ENCODE measurements at places on chromosomes 11 and 22.
A peak's percentile ranks its signal among the peaks of the same experiment; 100 is the strongest.

- DNase-seq = no peak
Observed at GRCh38 chr11:109862835-109863234, 230.4 kb upstream of the ZC3H12C start.

GRCh38 chr22:42791721-42792452 is 65.2 kb downstream of the ARFGAP3 start:
- DNase-seq = no peak

DNA sequence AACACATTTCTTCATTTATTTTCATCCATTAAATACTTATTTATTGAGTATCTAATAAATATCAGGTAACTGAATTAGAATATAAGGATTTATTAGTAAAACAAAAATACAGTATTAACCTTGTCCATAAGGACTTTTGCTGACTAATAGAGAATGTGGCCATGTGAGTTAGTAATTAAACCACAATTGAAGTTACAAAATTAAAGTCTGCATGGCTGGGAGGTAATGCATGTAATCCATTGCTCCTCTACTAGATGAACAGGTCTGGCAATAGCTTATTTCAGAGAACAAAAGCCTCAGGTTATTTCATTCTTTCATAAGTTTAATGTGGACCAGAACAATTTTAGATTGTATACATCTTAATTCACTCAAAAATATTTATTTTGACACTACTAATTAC is 9.9 kb upstream of the CARD18 start:
- DNase-seq = no peak

- DNase-seq = no peak
Observed at GRCh38 chr11:119788911-119789560, 60.0 kb upstream of the NECTIN1 start.

GRCh38 chr22:47228767-47229166 is 466.3 kb downstream of the TBC1D22A start:
- no peak for DNase-seq

GRCh38 chr11:63832336-63832735 is 6.6 kb upstream of the MARK2 start:
- no peak for DNase-seq

DNA sequence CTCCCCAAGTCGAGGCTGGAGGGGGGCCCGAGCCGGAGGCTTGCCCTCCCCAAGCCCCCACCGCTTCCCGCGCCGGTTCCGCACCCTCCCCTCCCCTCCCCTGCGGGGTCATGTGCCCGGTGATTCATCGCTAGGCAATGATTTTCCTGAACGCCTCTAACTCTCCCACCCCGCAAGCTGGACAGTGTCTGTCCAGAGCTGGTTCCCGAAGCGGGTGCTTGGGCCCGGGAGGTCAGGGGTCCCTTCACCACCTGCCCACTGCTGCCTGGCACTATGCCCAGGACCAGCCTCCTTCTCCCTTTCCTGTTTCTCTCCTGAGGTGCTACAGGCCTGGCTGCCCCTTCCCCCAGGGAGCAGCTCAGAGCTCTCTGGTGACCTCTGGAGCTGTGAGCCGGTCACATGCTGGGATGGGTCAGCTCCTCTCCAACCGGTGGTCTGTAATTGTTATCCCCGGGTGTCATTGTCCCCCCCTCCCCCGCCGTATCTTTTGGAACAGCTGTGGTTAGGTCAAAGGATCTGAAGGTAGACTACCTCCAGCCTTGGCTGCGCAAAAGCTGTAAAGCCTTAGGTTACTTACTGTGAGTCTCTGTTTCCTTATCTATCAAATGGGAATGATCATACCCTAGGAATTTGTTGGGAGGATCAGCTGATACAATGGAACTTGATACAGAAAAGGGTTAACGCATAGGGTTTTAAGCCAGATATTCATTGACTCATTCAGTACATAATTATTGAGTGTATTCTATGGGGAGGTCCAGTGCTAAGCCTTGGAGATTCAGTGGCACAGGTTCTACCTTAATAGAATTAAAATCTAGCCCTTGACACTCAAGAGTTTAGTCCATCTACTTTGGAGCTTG is 753 bp downstream of the STX3 start:
- DNase-seq = peak; percentile 37

GRCh38 chr11:45702511-45702910 is 37.1 kb upstream of the CHST1 start:
- DNase-seq = no peak

DNA sequence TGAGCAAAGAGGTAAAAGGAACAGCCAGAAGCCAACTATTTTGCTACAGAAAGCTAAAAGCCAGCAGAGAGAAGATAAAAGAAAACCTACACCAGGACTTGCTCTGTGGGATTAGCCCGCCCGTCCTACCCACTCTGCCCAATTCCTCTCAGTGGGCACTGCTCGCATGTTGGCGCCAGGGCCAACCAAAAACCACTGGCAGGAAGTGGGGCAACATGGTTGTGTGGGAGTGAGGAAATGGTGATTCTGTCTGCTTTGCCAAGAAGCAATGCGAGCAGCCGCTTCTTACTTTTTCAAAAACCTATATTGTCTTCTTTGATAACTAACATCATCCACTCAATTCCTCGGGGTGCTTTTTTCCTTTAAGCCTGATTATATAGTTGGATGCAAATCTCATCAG is 14.2 kb upstream of the APOA1 start:
- DNase-seq = peak; percentile 23

All from hippocampal formation (tissue), 2 donors.